ENCODE measurements at places on chromosomes 6 and 20. TPM values are rescaled to one million over a fixed set of nuclear protein-coding genes. Genes with fewer than 3 reads are reported as not detected.

DNA sequence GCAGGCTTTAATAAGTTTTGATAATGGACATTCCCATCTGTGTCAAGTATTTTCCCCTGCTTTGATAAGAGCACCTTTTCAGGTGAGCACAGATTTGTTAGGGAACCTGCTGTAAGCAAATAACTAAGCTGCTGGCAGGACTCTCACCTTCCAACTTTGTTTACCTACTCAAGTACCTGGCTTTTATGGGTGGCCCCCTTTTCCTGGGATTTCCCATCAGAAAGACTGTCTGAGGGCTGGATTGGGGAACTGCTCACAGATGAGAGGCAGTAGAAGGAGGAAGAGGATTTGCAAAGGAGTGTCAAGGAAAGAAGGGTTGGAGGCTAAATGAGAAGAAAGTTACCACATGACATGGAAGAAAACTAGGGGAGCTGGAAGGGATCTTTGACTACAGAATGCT lies 210.1 kb upstream of the RIMS1 start:
- no peak for DNase-seq

DNA sequence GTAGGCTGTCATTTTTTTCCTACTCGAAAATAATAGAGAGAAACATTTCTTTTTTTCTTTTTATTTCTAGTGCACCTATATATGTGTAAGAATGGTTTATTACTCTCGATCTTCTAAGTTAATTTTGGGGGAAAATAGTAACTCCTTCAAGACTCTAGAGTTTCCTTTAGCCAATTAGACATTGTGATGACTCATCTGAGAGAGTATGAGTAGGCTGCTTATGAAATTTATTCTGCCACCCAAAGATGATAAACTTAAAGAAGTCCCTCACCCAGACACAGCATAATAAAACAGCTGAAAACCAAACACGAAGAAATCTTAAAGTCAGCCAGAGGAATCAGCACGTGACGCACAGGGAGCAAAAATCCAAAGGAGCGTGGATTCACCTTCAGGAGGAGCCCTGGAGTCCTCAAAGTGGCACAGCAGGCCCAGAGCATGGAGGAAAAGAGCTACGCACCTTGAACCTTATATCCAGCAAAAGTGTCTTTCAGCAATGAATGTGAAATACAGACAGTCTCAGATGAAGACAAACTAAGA lies 81.9 kb downstream of the ERMARD start:
- DNase-seq = no peak

GRCh38 chr20:5973971-5974370 lies 23.5 kb downstream of the MCM8 start:
- no peak for DNase-seq

DNA sequence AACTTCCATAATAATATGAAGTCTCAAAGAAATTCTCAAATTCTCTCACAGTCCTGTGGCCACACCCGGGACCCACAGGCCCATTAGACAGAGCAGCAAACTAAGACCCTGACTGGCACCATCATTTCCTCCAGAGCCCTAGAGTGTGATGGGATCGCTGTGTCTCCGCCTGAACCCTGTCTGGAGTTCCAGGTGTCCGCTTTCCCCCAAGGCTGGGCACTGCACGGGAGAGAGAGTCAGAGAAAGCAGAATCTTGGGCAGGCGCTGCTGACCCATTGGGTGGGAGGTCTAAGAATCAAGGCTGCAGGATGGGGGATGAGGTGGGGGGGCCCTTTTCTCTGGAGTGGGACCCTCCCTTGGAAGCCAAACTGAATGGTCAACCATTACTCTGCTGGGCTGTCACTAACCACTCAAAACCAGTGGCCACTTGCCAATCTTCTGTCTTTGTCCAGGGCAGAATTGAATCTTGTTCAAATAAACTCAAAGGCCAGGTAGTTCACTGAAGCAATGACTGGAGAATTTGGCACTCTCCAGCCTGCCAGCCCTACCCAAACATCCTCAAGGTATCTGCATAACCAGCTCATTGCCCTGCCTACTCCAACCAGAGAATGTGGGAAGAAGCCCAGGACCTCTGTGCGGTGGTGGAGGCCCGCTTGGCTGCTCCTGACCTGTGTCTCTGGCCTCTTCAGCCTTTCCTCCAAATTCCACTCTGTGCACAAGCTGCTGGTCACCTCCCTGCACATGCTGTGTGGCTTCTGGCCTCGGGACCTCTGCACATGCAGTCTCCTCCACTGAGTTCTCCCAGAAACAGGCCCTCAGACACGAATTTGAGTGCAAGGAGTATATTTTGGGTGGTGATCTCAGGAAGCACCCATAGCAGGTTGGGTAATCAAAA lies 141.1 kb downstream of the CEBPB start:
- peak; percentile 94 for DNase-seq

DNA sequence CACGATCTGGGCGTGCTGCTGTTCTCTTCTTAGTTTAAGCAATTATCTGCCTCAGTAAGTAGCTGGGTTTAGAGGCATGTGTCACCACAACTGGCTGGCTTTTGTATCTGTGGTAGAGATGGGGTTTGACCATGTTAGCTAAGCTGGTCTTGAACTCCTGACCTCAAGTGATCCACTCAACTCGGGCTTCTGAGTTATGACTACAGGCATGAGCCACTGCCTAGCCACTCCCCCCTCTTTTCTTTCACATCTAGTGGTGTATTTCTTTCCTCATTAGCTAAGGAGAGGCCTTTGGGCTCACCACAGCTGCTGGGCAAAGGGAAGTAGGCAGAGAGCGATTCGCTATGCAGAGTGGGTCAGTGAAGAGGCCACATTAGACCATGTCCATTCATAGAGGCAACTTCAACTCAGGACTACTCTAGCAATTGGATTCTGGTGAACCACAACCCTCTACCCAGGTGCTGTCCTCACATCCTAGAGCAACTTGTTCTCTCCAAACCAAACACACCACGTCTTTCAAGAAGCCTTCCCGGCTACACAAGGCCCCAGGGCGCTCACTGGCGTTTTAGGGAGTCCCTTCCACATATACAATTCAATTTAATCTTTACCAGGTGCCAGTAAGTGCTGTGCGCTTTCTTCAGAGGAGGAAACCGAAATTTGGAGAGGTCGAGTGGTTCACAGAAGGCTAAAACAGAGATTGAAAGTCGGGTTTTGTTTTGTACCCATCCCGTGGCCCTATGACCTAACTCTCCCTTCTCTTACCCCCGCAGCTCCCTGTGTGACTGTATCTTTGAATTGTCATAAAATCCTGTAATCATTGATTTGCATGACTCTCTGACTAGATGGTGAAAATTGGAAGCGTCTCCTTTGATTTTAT lies 26.5 kb upstream of the GFOD1 start:
- DNase-seq = no peak

- peak; percentile 71 for DNase-seq
Observed at GRCh38 chr20:11891077-11891775, 26.5 kb upstream of the BTBD3 start.

DNA sequence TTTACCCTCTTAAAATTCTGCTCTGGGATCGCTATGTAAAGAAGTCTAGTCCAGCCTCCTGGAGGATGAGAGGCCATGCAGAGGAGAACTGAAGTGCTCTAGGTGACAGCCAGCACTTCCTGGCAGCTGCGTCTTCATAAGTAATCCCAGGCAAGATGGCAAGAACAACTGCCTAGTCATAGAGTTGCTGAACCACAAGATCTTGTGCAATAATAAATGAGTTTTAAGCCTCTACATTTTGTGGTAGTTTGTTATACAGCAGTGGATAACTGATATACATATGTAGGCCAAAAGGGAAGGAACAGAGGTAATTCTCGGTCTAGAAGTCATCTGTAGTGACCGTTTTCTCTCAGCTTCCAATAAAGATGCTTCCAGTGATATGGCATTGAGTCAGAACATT lies 103.8 kb upstream of the FLRT3 start:
- no peak for DNase-seq

DNA sequence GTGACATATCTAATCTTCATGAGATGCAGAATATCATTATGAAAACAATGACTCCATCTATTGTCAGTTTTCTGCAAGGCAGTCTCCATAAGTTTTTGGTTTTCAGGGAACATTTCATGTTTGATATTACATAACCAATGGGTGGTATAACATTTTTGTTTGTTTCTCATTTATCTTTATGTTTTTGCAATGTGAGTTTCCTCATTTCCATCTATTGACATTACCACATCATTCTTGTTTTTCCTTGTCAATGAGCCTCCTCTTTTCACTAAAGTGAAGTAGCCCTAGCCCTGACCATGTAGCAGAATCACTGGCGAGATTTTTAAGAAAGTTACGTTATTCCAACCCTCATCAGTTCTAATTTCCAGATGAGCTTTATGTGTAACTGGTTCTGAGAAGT lies 4.4 kb downstream of the EFHC1 start:
- no peak for DNase-seq

GRCh38 chr20:56433880-56434255 lies 21.8 kb downstream of the CASS4 start:
- DNase-seq = no peak

GRCh38 chr6:137874204-137875057 lies 7.4 kb downstream of the TNFAIP3 start:
- no peak for DNase-seq

DNA sequence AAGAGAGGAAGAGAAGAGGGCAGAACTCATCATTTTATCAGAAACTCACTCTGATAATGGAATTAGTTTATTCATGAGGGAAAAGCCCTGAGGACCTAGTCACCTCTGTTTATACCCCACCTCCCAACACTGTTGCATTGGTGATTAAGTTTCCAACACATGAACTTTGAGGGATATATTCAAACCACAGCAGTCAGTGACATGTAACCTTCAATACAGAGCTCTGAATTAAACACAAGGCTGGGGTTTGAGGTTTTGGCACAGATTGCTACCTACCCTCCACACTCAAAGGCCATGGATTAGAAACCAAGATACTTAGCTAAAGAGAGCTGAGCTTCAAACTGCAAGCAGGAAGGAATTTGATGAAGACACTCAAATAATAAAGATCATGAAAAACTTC lies 48.5 kb upstream of the MOCS1 start:
- DNase-seq = no peak

DNA sequence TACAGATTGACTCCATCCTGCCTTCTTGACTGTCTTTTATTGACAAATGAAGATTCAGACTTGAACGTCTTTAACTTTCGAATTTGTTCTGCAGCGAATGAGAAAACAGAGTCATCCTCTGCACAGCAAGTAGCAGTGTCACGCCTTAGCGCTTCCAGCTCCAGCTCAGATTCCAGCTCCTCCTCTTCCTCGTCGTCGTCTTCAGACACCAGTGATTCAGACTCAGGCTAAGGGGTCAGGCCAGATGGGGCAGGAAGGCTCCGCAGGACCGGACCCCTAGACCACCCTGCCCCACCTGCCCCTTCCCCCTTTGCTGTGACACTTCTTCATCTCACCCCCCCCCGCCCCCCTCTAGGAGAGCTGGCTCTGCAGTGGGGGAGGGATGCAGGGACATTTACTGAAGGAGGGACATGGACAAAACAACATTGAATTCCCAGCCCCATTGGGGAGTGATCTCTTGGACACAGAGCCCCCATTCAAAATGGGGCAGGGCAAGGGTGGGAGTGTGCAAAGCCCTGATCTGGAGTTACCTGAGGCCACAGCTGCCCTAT lies 12.2 kb downstream of the BRD2 start:
- no peak for DNase-seq

GRCh38 chr6:26629359-26629758 lies 30.2 kb downstream of the ZNF322 start:
- DNase-seq = no peak

DNA sequence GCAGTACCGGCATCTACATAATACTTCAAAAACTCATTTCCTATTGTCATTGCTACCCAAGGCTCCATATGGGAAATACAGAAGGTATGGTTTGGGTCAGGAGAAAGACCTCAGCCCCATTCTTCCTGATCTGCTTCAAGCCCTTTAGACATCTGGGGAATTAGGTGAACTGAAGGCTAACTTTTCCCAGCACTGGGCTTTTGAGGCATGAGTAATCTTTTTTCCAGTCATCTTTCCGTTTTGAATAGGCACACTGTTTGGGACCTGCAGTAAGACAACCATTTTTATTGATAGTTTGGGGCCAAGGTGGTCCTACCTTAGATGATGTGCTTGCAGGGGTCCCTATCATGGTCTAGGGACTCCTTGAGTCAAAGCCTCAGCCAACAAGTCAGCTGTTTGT lies 198.4 kb downstream of the HAO1 start:
- DNase-seq = no peak

- DNase-seq = no peak
Observed at GRCh38 chr6:18596531-18596835, 209.3 kb downstream of the RNF144B start.

DNA sequence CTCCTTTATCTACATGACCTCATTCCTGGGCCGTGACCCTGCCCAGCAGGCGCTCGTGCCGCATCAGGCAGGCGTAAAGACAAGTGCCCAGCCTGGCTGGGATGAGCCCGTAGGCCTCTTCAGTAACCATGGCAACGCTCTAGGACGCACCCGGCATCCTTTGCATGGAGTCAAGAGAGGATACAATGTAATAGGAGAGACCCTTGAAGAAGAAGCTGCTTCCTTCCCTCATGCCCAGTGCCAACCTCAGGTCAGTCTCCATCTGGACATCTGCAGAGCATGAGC lies 5.0 kb upstream of the LSM14B start:
- no peak for DNase-seq

DNA sequence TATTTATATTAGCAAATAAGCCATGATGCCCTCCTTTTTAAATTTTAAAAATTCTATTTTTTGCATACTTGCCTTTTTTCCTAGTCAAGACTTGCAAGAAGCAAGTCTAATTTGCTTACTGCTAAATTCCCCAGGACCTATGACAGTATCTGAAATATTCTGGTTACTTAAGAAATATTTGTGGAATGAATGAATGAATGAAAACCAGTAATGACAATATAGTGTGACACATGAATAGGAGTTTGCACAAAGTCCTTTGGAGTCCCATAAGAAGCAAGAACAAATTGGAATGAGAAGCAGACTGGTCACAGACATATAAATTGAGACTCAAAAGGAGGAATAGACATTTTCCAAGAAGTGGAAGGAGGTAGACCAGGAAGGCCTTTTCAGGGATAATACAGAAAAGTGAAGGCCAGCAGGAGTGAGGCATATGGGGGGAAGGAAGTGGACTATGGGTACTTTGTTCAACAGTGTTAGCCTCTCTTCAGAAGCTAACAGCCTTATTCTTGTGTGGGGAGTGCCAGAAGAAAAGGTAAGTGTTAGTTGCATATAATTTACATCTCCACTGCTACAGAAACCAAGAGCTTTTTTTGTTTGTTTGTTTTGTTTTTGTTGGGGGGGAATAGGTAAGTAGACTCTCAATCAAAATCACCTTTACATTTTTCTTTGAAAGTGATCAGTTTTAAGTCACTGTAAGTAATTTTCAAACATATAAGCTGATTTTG lies 93.6 kb upstream of the FAM184A start:
- DNase-seq = no peak

GRCh38 chr20:33373735-33374605 lies 27.3 kb downstream of the CDK5RAP1 start:
- no peak for DNase-seq

Gene CTSZ
- total RNA-seq = 214 TPM

Gene ENPP3
- total RNA-seq = 0.89 TPM

Gene CPNE5
- 1.1 TPM for total RNA-seq

Gene RPL7L1
- total RNA-seq = 103 TPM

Gene SRMS
- total RNA-seq = not detected

Gene CASS4
- total RNA-seq = 0.22 TPM

Gene SMOC2
- total RNA-seq = 9.0 TPM

Gene OR2H2
- total RNA-seq = not detected

Gene ZC2HC1B
- not detected for total RNA-seq

Gene HLA-DQA2
- 0.33 TPM for total RNA-seq

Measured in thyroid gland (tissue), 4 donors.